ENCODE measurements at places on chromosomes 16 and 17.

DNA sequence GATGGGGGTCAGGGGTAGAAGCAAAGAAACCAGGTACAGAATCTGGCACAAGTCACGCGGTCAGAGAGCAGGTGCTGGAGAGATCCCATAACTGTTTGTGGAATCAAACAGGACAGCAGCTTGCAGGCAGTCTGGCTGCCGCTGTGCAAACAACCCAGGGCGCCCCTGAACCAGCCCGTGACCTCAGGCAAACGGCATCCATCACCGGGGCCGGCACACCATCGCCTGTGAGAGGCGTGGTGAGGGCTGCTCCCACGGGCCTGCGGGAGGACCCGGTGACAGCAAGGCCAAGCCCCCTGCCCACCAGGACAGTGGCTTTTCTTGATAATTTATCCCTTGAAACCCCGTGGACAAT is 47.9 kb downstream of the CBFA2T3 start:
- no peak for DNase-seq

DNA sequence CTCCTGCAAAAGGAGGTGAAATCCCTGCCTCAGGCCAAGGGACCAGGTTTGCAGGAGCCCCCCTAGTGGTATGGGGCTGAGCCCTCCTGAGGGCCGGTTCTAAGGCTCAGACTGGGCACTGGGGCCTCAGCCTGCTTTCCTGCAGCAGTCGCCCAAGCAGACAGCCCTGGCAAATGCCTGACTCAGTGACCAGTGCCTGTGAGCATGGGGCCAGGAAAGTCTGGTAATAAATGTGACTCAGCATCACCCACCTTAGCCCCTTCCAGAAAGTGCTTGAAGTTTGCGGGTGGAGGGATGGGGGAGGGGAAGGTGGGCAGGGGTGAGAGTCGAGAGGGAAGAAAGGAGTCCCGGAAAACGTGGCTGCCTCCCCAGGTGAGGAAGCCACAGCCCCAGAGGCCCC is 2.1 kb downstream of the MC1R start:
- DNase-seq = no peak

- no peak for DNase-seq
Measured at GRCh38 chr16:80462917-80463316, 77.9 kb upstream of the DYNLRB2 start.

- DNase-seq = no peak
Measured at GRCh38 chr17:64273006-64273405, 9.9 kb upstream of the TEX2 start.

GRCh38 chr16:73599351-73599750 is 551.4 kb upstream of the ZFHX3 start:
- no peak for DNase-seq

DNA sequence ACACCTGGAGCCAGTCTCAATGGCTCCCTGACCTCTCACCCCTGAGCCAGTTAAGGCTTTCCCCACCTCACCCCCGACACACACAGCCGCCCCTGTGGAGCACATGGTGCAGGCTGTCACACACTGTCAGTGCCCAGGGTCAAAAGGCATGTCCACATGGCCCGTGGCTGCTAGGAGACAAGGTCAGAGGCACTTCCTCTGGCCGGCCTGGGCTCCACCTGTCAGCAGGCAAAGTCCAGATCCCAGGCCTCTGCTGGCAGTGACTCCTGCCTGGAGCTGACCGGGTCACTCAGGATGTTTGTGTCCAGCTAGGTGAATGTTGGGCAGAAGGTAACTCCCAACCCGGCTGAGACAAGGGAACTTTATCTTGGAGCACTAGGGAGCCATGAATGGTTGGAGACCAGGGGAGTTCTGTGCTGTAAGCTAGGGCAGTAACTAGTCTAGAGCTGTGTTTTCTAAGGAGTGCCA is 6.0 kb downstream of the SREBF1 start:
- DNase-seq = no peak

- DNase-seq = no peak
Measured at GRCh38 chr17:76667786-76668453, 24.4 kb upstream of the ST6GALNAC1 start.

DNA sequence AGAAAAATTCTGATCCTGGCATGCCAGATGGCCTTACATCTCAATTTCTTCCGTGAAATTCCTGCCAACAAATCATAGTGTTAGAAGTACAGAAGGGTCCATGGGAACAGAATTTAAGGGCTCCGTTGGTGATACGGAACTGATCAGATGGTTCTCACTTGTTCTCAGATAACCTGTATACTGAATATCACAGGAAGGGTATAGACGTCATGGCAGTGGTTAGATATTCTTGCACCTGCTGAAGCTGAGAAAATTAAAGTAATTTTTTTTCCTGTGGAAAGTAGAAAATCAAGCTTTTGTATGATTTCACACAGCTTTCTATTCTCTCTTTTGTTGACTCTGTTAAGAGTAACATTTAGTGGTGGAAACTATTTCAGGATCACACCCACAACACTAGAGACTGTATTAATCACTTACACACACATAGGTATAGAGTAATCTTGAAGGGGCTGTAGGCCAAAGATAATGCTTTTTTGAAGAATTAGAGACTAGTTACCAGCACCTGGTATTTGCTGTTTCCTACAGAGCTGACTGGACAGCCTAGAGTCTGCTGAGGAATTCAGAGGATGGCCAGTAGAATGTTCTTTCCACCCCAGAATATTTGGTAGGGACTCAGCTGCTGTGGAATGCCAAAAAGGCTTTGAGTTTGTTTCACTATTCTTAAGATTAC is 7.5 kb downstream of the TENT4B start:
- no peak for DNase-seq

- DNase-seq = no peak
Measured at GRCh38 chr16:2752850-2753732, 653 bp downstream of the SRRM2 start.

All from D721Med (cell line).